IPS-NIHi11 (cell line): ENCODE measurements at places on chromosomes 13 and 19.

DNA sequence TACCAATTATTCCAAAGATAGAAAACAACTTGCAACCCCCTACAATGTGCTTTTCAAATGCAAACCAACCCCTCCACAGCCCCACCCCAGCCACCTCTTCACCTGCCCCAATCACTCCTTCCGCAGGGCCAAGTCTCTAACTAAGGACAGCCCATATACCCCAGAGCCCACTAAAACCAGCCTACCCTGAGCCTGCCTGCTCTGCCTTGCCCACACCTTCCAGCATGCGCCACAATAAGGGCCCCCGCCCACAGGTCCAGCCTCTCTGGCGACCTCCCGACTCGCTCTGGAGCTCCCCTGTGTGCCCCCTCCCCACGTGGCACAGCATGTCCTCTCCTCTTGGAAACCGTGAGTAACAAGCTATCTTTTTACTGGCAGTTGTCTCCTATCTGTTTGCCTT is 42.8 kb upstream of the MEDAG start:
- DNase-seq = peak; percentile 67

GRCh38 chr13:100584896-100585295 is 3.7 kb downstream of the GGACT start:
- DNase-seq = no peak

- DNase-seq = no peak
Observed at GRCh38 chr13:42766016-42766415, 15.4 kb upstream of the FAM216B start.

- no peak for DNase-seq
Observed at GRCh38 chr13:75645141-75645540, 9.0 kb downstream of the LMO7 start.

GRCh38 chr19:31352296-31352781 is 3.1 kb upstream of the TSHZ3 start:
- DNase-seq = no peak

- DNase-seq = no peak
Observed at GRCh38 chr19:23909222-23909621, 5.5 kb upstream of the ZNF726 start.

DNA sequence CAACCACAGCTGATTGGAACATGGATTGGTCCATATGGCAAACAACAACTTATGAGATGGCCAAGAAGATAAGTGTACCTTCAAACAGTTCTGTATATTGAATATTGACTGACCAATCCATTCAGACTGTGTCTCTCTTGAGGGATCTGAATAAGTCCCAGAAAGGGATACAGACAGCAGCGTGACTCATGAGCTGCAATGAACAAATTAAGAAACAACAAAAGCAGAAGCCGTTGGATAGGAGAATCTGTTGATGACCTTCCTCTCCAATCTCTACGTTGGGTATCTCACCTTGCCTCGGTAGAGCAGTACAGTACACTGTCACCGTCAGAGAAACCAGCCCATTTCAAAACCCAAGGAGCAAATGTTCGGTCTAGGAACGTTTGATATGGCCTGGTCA is 21.3 kb downstream of the MBD3L2B start:
- no peak for DNase-seq

DNA sequence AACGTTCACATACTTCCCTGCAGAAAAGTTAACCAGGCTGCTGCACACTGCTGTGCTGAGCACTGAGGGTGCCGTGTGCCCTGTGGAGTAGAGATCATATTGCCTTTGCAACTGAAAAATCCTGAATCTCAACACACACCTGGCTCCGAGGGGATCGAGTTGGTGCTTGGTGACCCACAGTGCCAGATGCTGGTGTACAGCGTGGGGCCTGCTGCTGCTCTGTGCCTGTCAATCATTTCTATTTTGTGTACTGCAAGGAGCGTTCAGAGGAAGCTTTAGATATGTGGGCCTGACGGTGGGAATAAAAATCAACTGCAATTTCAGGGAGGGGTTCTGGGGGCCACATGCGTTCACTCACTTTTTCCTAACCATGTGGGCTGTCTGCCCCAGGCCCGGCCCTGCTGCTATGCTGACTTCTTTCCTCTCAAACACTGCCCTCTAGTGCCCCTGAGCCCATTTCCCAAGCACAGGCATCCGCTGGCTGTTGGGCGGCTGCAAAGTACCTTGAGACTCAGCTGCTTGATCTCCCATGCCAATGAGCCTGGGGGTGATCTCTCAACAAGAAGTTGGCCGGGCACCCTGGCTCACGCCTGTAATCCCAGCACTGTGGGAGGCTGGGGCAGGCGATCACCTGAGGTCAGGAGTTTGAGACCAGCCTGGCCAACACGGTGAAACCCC is 9.7 kb upstream of the LENG8 start:
- DNase-seq = peak; percentile 78

DNA sequence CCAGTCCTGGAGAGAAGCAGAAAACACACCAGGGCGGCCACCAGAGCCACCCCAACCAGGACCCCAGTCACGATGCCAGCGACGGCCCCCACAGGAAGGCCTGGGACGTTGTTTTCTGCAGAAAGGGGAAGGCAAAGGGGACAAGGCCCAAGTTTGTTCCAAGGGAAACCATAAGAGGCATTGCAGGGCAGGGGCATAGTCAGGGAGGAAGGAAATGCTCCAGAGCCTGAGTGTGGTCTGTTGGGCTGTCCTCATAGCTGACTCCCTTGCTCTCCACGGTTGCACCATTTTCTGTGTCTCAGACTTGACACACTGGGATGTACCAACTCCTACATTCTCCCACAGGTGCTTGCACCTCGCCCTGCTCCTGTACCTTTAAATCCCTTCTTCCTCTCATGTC is 5.2 kb downstream of the CEACAM4 start:
- no peak for DNase-seq

- no peak for DNase-seq
Observed at GRCh38 chr13:33764716-33765115, 53.2 kb upstream of the RFC3 start.

DNA sequence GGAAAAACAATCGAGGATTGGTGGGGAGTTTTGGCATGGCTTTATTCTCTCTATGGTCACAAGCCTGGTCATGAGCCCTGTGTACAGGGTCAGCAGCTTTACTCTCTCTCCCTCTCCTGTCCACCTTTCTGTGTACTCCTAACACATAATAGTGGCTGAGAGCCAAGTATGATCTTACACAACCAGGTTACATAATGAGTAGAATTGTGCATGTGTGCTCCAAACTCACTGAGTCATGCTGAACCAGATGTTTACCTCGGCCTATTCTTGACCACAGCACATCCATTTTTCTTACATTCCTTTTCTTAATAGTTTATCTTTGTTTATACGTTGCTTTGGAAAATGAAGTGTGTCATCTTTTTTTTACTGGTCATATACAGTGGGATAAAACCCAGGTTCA is 53.1 kb downstream of the ZNF254 start:
- DNase-seq = no peak

DNA sequence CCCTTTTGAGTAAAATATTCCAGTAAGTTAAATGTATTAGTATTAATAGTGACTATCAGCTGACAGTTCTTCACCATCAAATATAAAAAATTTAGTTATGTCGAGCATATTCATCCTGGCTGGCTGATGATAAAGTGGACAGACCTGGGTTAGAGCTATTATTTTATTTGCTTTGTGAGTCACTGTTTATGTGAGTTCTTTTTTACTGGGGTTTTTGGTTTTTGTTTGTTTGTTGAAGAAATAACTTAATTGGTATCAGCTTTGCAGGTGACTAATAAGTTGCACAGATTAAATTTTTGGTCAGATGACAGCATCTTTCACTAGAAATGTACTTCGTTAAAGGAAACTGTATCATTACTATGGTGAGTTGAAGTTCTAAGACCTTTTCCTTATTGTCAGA is 224.7 kb downstream of the GGACT start:
- no peak for DNase-seq

GRCh38 chr19:49554701-49555181 is 25.6 kb downstream of the NOSIP start:
- DNase-seq = no peak

DNA sequence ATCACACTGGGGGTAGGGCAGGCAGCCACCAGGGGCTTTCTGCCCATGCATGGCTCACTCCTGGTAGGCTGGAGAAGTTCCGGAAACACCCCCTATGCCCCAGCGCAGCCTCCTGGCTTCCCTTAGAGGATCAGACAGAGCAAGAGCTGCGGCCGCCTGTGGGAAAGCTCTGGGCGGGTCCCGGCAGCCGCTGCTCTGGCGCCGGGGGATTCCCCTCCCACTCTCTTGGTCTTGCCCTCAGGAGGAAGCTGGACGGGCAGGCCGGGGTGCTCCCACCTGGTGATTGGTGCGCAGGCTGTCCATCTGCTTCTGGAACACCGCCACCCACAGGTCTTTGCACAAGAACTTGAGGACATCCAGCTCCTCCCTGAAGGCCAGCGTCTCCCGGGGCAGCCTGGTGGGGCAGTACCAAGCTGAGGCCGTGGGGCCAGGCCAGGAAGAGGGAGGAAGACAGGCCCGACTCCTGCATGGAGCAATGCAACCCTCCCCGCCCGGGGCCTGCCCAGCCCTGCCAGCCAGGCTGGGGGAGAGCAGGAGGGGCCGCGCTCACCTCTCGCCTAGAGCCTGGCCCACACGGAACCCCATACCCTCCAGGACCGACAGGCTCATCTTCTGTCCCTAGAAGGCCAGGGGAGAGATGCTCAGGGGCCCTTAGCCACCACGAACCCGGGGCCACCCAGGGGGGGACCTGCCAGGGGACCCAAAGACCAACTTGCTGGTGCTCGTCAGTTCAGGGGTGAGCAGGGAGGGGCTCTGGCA is 4.0 kb upstream of the NKPD1 start:
- peak; percentile 78 for DNase-seq

DNA sequence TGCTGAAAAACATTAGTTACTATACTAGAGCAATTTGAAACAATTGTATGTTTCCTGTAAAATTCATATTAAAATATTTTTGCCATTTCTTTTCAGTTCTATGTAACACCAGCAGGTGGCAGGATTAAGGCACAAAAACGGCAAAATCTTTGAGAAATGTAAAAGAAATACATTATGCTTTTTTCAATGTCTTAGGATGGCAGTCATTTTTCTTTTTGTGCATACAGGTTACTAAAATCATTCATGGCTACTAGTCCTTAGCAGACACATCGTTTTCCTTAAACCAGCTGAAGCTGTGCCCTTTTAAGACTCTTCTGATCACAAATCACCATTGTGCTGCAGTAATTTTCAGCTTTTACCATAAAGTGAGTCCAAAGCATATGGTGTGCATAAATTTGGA is 800.7 kb upstream of the SLITRK5 start:
- no peak for DNase-seq

DNA sequence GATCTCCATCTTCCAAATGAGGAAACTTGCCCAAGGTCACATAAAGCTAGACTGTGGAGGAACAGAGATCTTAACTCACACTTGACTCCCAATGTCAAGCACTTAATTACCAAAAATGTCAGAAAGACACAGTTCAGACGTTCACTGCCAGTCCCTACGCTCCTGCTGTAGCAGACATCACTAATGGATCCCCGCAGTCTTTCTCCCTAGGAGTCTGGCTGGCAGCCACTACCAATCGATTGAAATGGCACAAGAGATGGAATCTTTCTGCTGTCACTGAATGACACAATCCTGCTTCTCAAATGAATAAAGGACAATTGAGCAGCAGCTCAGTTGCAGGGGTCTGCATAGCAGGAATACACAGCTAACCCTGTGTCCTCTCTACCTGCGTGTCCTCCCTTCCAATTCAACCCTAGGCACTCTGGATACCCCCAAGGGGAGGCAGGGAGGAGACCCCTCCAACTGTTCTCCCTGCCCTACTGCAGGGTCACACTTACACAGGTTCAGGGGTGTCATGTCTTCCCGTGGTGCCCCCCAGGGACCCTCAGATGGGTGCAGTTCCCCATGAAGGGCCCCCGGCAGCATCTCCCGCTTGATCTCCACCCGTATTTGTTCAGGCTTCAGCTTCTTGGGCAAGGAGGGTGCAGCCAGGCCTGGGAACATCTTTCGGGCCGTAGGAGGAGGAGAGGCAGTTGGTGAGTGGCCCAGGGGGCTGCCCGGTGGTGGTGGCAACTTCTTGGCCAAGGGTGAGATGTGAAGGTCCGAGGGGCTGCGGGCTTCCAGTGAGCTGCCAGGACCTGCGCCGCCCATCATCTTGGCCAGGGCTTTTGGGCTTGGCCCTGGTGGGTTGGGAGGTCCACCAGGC is 7.9 kb upstream of the AKAP8L start:
- no peak for DNase-seq

DNA sequence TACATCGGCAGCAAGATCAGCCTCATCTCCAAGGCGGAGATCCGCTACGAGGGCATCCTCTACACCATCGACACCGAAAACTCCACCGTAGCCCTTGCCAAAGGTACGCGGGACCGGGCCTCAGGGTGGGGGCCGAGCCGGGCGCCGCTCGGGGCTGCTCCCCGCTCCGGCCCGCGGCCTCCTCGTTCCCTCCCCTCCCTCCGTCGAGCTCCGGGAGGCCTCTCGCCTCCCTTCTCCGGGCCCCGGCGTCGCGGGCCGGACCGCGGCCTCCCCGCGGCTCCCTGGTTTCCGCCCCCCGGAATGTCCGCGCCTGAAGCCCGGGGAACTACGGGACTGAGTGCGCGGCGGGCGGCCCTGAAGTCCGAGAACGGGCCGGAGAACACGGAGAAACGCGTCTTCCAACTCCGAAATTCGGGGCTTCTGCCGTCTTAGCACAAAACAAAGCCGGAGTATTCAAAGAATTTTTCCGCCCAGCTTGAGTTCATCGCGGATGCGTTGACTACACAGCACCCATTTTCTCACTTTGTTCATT is 423 bp downstream of the LSM14A start:
- DNase-seq = no peak

GRCh38 chr19:46451352-46451751 is 20.0 kb downstream of the PNMA8A start:
- no peak for DNase-seq

- DNase-seq = no peak
Observed at GRCh38 chr13:37192956-37193355, 87.5 kb upstream of the CSNK1A1L start.

GRCh38 chr13:110354715-110355473 is 47.8 kb downstream of the COL4A2 start:
- DNase-seq = no peak

GRCh38 chr13:109881961-109882558 is 95.7 kb upstream of the IRS2 start:
- no peak for DNase-seq

DNA sequence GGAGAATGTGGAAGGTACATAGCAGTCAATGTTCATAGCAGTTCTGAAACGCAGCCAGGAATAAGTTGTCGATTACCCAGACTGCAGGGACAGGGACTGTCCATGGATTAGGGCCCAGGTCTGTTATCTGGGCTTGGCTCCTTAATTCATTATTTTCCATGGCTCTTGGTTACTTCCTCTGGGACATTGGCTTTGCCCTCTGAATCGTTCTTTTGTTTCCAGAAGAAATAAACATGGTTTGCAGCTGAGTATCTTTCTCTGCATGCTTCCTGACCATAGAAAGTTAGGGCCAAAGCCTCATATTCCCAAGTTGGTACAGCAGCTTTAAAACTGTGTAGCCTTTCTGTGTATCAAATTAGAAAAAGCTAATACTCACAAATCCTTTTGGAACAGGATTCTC is 121.7 kb upstream of the MAB21L1 start:
- no peak for DNase-seq

GRCh38 chr13:25085125-25085742 is 10.7 kb upstream of the PABPC3 start:
- DNase-seq = peak; percentile 62

DNA sequence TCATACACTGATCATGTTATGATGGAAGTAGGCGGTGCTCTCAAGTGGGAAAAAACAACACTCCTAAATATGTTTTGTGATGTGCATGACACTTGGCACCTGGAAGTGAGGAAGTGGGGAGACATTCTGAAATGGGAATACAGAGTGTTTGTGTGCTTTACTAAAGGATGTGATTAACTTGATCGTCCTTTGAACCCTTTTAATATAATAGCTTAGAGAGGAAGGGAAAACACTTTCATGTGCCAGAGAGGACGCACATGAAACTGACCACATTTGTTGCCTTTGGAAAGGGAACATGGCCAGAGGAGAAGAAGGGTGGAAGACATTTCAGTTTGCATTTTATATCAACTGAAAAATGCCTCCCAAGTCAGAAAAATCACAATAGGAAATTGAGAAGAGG is 31.4 kb downstream of the SMAD9 start:
- no peak for DNase-seq
